ENCODE measurements at places on chromosomes 2 and 18.

- peak; percentile 93 for DNase-seq
These were observed 59.8 kb downstream of the SLC4A3 start for GRCh38 chr2:219687272-219687671.

- DNase-seq = peak; percentile 65
These were observed 95.9 kb upstream of the SPTBN1 start for GRCh38 chr2:54360055-54360792.

DNA sequence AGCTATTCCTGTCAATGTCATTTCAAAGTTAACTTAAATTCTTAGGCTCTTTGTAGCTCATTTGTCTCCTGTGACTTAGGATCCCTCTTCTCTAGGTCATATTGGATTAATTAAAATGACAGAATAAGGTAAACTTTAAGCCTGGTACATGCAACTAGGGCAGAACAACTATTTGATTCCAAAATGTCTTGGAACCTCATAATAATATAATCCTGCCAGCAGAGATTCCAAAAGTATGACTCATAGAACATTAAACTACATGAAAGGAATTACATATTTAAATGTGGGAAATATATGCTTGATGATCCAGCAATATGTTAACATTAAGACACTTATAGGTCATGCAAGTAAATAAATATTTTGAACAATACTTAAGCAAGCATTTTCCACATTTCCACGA, 63.3 kb downstream of the COL3A1 start:
- DNase-seq = peak; percentile 84

- peak; percentile 56 for DNase-seq
These were observed 131.1 kb downstream of the CDH2 start for GRCh38 chr18:28045880-28046279.

- DNase-seq = peak; percentile 8
These were observed 10.0 kb downstream of the ADNP2 start for GRCh38 chr18:80119111-80119510.

- no peak for DNase-seq
These were observed 760.4 kb downstream of the TSN start for GRCh38 chr2:122515731-122516290.

GRCh38 chr2:16252251-16252650, 311.9 kb downstream of the MYCN start:
- no peak for DNase-seq

DNA sequence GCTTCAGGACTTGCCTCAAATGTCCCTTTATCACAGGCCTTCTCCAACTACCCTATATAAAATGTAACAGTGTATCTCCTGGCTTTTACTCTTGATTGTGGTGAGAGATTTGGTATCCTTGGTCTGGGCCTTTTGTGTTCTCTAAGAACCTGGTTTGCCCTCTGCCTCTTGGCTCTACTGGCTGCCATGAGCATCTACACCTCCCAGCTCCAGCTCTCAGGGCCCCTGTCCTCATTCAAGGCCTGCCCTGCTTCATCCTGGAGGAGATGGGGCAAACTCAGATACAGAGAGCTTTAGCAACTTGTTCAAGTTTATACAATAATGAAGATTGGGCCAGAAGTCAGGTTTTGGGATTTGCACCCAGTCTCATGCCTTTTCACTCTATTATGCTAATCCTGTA, 45.0 kb downstream of the QPCT start:
- DNase-seq = no peak

DNA sequence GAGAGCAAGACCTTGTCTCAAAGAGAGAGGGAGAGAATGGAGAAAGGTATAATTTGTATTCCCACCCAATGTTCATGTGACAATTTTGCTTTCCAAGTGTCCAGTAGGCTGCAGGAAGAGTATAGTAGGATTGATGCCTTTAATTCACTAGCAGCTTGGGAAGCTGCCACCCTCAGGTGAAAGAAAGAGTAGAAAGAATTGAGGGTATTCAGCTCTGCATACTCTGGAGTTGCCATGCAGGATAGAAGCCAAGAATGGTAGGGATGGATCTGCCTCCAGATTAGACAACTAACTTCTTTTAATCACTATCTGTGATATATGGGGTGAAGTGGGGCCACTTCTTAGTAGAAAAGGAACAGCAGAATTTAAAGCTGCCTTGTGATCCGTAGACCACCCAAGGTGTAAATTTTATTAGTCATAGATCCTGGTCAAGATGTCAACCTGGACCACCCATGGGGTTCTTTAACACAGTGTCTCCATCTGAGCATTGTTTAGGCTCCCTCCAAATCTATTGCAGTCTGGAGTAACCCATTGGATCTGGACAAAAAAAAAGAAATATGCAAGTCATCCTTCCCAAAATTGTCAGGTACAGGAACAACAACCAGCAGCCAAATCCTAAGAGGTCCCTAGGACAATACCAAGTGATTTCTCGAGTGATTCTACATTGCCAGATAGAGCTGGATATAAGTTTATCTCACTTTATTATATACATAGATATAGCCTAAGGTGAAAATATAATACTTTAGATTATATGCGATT, 33.1 kb upstream of the DTNA start:
- DNase-seq = no peak

- peak; percentile 34 for DNase-seq
These were observed 54.0 kb upstream of the PPP1CB start for GRCh38 chr2:28697602-28698149.

DNA sequence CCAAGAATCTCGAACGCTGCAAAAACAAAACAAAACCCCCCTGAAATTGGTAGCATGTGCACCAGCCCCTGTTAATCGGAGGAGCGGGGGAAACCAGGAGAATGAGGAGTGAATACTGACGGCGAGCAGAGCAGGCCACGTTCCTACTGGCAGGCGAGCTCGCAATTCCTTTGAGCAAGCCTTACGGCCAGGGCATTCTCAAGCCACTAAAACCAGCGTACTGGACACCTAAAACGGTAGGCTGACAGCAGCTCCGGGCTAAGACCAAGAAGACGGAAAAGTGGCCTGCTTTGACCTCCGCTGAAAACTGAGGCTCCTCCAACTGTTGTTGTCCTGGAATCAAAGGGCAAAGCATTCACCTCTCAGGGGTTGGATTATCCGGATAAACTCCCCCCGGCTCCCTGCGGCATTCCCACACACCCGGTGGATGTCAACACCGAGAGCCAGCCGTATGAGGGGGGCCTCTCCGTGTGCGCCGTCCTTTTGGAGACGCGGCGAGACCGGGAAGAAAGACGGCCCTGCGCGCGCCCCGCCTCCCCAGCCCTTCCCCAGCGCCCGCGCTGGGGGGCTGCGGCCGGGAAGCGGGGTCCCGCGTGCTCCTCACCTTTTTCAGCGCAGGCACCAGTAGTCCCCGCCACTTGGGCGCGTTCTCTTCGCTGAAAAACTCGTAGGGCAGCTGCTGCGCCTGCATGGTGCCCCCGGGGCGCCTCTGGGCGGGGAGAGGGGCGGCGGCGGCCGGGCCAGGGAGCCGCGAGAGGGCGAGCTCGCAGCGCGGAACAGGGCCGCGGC, 925 bp downstream of the SOS1 start:
- DNase-seq = peak; percentile 54

DNA sequence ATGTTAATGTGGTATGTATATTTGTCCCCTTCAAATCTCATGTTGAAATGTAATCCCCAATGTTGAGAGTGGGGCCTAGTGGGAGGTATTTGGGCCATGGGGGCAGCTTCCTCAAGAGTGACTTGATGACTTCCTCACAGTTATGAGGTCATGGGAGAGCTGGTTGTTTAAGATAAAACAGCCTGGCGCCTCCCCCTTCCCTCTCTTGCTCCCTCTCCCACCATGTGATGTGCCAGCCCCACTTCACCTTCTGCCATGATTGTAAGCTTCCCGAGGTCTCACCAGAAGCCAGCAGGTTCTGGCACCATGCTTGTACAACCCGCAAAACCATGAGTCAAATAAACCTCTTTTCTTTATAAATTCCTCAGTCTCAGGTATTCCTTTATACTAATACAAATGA, 258.3 kb upstream of the POU3F3 start:
- DNase-seq = no peak

- no peak for DNase-seq
These were observed 45.4 kb upstream of the EHBP1 start for GRCh38 chr2:62660087-62660486.

DNA sequence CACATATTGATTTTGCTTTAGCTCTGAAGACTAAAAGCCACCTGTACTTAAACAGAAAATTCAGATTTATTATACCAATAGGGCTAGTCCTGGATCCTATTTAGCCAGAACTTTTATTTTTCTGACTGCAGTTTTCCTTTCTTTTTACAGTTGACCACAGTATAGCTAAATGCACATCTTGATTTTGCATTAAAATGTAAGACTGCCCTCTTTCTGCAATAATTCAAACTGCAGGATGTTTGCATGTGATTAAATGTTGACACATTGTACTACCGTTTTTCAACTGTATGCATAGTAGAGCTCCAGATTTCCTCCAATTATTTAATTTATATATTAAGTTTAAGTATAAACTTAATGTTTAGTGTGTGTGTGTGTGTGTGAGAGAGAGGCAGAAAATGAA, 1262.9 kb downstream of the SUCLG1 start:
- DNase-seq = peak; percentile 73

DNA sequence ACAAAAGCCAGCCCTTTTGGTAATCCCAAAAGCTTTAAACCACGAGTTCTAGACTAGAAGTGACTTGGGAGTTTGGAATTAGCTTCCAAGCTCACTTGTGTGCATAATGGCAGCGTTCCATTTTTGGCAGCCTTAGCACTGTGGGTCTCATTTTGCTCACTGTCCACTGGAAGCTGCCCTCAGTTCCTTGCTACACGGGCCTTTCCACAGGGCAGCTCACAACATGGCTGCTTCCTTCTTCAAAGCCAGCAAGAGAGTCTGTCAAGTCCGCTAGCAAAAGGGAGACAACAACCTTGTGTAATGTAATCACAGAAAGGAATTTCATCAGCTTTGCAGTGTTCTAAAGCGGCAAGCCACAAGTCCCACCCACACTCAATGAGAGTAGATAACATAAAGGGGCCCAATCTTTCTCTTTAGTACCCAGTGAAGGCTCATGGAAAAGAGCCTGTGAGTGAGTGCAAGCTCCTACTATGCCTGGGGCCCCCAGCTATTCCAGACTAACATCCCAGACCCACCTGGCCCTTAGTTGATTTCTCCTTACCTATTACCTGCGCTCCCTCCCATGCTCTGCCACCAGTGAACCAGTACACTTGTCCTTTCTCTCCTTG, 239.7 kb upstream of the FBXO11 start:
- DNase-seq = peak; percentile 50

DNA sequence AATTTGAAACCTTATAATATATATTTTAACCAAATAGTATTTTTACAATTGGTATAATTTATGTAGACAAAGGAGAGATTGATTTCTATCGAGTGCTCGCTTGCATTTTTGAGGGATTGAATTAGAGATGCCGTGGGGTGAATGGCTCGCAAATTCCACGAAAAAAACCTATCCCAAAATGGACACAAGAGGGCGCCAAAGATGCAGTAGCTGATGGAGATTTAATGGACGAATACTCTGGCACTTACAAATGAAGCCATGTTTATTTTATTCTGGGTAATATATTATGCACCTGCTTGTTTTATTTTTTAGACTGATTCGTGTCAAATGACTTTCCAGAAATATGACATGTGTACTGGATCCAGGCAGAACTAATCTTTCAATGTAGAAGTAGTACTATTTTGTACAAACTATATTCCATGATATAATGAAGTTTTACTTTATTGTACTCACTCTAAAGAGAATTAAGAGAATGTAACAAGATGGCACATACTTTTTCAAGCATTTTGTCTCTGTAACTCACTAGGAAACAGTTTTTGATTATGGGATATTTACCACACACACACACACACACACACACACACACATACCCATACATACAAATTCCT, 505.4 kb downstream of the PLCL1 start:
- peak; percentile 56 for DNase-seq

- DNase-seq = no peak
These were observed 1038.6 kb downstream of the SOCS6 start for GRCh38 chr18:71327441-71327840.

DNA sequence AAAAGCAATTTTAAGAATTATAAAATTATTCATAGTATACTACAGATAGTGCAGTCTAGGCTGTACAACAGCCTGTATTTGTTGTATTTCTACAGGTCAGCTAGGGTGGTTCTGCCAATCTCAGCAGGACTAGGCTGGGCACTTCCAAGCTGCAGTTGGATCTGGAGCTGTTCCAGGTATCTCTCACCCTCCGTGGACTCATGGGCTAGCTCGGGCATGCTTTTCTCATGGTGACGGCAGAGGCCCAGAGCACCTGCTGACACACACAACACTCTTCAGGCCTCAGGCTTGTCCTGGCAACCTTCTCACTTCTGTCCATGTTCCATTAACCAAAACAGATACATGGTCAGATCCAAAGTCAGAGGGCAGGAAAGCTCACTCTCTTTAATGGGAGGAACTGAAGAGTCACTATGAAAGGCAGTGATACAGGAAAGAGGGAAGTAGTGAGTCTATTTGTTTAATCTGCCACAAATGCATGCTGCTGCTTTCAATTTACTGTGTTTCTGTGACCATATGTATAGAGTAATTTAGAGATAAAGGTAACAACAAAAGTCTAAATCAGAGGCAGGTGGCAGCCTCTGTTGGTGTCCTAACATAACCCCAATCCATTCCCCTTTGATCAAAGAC, 462.4 kb upstream of the ACVR2A start:
- DNase-seq = no peak

- DNase-seq = no peak
These were observed 500.3 kb downstream of the LRP1B start for GRCh38 chr2:141630407-141630930.

DNA sequence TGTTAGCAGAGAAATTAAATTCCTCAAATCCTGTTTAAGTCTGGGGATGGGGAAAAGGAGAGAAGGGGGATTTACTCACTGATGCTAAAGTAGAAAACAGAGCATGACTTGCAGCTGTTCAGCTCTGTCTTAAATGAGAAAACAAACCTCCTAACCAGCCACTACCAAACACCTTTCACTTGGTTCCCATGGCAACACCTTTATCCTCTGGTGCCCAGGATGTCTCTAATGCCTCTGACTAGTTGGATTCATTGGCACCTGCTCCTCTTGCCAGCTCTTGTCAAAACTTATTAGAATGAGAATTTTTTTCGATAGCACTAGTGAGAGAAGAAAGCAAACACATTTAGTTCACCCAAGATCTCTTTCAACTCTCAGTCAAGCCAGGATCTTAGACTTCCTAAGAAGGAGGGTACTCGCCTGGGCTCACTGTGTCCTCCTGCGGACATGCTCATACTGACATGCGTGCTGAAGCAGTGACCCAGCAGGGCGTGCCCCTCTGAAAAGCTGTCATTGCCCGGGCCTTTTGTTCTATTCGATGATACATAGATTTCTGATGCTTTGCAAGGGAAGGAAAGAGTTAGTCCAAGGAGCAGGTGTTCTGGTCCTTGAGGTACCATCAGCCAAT, 656.0 kb upstream of the CELF4 start:
- no peak for DNase-seq

DNA sequence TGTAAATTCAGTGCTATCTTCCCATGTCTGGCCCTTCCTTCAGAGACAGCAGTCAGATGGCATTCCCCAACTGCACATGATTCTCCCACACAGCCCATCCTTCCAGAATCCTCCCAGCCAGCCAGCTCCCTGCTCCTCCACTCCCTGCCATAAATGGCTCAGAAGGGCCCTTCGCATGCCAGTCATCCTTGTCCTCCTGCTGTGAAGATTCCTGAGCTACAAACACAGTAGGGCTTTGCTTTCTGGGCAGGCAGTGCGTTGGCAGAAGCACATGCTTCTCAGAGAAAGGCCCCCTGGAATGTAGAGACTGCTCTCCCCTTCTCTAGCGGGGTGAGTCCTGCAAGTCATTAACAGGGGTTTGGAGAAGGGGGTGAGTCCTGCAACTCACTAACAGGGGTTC, 71.9 kb downstream of the TEX51 start:
- DNase-seq = peak; percentile 88

All from fibroblast of skin of scalp (primary cell).